ENCODE measurements at places on chromosomes 7 and 10.

DNA sequence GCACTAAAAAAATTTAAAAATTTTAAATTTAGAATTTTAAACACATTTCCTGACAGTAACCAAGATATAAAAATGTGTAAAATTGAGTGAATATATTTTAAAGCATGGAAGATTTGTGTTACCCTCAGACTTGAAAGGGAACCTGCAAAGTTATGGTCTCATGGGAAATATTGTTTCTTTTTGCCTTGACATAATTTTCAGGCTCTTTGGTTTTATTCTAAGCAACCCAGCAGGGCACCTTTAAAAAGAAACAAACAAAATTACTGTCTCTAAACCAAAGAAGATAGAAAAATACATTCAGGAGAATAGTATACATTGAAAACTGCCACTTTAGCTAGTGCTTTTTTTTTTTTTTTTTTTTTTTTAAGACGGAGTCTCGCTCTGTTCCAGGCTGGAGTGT is 87.5 kb downstream of the ADK start:
- DNase-seq, result no peak

DNA sequence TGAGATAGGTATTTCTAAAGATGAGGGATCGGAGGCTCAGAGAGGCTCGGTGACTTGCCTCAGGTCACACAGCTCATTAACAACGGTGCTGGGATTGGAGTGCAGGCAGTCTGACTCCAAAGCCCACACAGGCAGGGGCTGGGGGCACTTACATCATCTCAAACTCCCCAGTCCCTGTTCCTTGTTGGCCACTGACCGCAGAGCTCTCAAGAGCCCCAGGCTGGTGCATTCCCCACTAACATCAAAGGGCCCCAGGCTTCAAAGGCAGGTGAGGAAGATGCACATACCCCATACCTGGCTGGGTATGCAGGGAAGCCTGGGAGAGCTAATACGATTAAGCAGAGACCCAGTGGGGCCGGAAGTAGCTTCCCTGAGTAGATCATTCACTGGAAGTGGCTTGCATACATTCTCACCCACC is 13.7 kb upstream of the NODAL start:
- DNase-seq, result no peak

DNA sequence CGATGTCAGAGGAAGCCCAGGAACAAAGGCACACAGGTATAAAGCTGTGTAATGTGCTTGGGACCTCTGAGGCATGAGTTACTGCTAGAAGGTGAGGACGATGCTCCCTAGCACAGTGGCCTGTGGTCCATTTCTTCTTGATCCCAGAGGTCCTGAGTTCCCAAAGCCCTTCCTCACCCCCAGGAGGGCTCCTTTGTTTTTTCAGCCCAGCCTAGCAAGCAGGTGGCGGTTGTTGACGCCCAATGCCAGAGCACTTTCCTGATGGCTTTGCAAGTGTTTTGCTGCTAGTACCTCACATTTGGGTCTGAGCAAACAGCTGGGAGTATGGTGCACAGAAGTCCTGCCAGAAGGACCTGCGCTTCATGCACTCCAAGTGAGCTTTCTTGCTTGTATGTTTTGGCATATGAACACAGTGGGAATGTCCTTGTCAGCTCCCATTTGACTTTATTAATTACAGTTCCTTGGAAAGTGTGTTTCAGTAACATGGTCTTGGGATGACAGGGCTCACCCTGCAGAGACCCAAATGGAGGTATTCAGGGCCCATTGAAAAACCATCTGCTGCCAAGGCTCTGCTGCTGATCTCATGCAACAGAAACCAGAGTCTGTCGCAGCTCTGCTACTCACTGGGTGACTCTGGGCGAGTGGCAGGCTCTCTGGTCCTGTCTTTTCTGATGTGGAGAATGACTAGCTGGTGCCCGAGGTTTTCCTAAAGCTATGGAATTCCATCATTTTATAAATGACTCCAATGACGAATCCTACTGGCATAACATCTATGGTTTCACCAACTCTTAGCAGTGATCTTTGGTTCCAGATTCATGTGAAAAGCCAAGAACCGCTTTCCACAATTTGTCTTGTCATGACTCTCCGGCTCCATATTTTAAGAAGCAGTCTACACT is 134.9 kb downstream of the ARID5B start:
- DNase-seq, result no peak

- DNase-seq, result no peak
Measured at GRCh38 chr10:101683276-101683675, 11.7 kb downstream of the FBXW4 start.

GRCh38 chr7:42342381-42342780 is 105.4 kb upstream of the GLI3 start:
- DNase-seq, result no peak

DNA sequence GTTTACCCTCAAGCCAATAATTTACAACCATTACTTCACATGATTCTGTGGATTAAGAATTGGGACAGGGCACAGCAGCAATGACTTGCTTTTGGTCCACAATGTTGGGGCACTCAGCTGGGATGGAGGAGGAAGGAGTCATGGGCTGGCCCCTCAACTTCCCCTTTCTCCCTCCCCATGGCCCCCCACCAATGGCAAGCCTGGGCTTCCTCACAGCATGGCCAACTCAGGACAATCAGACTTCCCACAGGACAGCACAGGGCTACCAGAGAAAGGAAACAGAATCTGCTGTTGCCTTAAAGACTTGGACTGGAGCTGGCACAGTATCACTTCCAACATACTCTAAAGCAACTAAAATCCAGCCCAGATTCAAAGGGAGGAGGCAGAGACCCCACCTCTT is 160.7 kb downstream of the PTPN20 start:
- DNase-seq, result no peak

DNA sequence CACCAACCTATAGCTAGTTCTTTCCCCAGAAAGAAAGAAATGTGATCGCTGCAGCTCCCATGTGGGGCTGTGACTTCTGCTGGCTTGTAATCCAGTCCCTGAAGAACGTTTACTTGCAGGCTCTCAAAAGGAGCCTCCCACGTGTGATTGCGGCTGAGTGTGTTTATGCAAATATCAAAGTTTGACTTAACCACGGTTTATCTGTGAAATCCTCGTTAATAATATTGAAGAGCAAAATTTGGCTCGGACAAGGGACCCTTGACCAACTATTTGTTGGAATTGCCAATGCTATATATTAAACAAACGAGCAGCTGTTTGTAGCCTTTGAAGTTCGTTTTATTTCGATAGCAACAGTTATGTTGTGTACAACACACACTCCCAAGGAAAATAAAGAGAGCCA is 470.1 kb upstream of the NRP1 start:
- no peak for DNase-seq

DNA sequence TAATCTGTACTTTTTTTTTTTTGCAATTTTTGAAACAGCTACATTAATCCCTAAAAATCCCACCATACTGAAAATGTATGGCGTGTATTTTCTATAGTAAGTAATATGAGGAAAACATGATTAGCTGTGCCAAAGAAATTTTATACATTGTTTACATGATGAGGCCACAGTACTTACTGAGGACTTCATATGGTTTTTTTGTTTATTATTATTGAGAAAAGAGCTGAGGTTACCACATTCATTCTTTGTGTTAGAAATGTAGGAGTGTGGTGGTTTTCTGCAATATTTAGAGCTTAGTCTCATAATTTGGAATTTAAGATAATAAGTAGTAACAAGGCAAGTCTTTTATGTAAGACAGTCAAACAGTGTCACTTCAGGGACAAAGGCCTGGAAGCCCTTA is 45.1 kb downstream of the SLC25A40 start:
- no peak for DNase-seq

DNA sequence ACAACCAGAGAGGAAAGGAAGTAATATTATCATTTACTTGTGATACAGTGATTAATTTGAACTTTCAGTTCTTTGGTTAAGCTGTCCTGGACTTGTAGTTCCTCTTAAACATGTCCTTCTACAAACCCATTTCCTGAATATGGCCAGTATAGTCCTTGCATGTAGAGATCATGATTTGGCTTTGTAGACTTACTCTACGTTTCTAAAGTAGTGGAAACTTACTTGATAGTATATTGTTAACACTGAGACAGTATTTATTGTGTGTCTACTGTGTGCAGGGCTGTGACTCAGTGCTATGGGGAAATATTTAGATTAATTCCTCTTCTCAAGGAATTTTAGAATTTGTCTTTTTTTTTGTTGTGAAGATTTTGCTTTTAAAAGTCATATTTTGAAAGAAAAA is 109.5 kb downstream of the NRF1 start:
- no peak for DNase-seq

DNA sequence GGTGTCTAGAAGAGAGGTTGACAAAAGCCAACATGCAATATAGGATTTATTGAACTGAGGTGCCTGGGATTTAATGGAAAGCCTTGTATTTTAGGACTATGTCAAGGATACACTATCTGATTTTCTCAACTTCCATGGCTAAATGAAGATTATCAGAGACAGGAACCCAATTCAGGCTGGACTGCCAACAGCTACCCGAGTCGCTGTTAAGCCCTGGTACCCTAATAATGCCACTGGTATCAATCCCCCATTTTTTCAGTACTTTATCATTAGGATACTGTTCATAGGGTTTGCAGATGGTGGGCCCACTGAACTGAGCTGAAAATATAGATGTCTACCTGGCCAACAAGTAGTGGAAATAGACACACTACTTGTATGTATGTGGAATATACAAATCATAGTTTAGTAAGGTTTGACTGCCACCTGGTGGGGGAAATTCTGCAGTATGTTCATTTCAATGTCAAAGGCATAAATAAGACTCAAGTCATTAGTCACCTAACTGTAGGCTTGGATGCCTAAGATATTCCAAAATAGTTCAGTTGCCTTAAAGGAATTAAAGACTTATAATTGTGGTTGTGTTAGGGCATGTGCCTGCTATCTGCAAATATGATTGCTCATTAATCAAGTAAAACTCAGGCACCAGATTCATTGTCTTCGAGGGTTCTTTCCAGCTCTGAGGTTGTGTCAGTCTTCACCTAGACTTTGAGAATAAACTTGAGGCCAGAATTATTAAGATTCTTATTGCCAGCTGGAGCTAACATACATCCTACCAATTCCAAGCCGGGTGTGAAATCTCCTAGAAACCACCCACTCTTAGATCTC is 34.1 kb upstream of the NOBOX start:
- DNase-seq, result no peak

GRCh38 chr7:154431045-154431444 is 378.8 kb downstream of the DPP6 start:
- DNase-seq, result no peak

DNA sequence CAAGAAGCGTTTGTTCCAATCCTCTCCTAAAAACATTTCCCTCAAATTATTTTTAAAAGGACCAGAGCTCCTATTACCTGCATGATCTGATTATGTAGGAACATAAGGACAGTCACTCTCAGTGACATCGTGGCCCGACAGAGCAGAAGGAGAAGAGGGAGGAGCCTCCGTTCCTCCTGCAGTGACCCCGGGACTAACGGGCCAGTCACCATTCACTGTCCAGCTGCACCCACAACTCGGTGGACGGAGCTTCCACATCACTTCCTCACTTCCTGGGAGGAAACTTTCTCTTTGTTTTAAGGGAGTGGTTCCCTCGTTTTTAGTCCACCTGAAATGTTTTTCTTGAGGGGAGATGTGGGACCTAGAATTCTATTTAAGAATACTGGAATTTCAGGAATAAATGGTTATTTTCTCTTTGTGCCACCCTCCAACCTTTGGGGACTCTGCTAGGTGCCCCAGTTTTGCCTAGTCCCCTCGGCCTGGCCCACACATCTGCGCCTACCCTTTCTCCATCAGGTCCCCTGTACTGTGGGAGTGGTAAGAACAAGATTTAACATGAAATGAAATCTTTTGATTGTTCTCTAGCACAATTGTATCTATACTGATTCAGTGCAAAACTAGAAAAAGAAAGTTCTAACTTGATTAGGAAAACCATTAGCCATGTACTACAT is 173.5 kb upstream of the RNF32 start:
- no peak for DNase-seq

DNA sequence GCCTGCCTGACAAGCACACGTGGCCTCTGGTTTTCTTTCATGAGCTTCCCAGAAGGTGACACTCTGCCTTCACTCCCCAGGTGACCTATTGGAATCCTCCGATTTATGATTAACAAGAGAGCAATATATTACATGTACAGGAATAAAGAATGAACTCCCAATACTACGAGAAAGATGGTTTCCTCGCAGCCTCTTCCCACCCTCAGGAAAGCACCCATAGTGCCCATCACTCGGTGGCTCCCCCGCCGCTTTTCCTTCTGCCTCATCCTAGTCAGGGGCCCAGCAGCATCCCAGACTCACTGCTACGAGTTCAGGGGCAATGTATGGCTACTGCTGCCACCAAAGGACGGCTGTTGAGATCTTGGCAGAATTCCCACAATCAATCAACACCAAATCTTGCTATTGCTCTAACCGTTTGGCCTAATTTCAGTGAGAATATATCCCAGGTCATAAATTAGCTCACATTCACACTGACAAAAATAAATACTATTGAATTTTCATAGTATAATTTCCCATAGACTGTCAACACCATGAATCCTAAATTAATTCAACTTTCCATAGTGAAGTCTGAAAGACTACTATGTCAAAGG is 196.3 kb downstream of the TNS3 start:
- DNase-seq, result no peak

DNA sequence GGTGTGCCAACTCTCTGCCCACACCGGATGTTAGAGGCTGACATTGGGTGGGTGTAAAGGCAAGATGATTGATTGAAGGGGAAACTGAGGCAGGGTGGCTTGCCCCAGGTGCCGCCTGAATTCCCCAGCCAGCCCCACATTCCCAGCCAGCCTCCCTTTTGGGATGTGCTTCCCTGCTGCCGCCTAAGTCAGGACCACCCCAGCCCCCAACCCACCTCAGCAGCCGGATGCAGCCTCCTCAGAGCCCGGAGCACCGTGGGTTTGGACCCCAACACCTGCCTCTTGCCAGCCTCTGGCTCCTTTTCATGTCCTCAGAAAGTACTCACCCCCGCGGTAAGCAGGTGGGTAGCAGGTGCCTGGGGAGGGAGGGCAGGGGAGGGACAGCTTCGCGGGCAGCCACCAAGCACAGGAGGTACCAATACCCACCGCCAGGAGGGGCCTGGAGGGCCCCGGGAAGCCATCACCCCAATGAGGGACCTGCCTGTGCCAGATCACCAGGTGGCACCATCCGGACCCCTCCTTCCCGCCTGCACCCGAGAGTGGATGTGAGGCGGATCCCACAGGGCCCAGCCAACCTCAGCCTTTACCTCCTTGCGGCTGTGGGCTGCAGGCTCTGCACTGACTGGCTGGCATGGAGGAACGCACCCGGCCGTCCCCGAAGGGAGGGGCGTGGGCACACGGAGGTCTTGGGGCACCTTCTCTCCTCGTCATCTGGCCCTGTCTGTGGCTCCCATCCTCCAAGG is 60.5 kb downstream of the PWWP2B start:
- DNase-seq, result no peak

DNA sequence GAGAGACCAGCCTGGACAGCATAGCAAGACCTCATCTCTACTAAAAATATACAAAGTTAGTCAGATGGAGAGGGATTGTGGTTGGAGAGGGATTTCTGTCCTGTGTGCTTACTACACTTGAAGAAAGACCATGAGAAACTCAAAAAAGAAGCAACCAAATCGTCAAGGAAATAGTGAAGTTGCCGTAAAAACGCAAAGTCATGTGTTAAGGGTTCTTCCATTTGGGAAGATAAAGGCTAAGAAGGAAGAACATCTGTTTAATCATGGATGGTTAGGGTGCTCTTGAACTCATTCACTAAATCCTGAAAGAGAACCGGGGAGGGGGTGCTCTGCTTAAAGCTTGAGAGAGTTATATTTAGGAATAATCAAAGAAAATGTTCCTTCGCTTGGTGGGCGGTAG is 59.8 kb upstream of the KDM7A start:
- no peak for DNase-seq

Measured in D721Med (cell line).